Renal cortex interstitium (tissue), 15 donors: ENCODE measurements at places on chromosomes 7 and 10.

- DNase-seq = no peak
Measured at GRCh38 chr10:61828788-61829187, 72.7 kb upstream of the ARID5B start.

DNA sequence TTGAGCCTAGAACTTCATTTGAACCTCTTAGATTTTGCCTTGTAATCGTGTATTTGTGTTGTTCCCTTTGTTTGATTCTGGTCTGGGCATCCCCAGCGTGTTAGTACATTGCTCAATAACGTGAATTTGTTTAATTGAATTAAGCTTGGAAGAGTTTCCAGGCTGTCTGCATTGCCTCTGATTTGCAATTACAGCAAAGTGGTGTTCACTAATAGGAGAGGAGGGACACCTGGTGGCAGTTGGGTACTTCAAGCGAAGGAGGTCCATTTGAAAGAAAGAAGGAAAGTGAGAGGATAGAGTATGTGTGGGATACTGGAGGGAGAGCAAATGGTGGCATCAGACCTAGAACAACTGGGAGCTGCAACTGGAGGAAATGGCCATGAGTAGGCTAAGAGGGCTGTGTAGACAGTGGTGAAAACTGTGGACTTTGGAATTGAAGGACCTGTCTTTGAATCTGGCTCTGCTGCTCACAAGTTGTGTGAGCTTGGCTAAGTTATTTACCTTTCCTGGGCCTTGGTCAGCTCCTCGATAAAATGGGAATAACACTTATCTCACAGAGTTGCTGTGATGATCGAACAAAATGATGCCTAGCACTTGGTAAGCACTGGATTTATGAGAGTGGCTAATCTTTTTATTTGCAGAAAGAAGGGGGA, 15.1 kb downstream of the LSMEM1 start:
- peak; percentile 25 for DNase-seq

DNA sequence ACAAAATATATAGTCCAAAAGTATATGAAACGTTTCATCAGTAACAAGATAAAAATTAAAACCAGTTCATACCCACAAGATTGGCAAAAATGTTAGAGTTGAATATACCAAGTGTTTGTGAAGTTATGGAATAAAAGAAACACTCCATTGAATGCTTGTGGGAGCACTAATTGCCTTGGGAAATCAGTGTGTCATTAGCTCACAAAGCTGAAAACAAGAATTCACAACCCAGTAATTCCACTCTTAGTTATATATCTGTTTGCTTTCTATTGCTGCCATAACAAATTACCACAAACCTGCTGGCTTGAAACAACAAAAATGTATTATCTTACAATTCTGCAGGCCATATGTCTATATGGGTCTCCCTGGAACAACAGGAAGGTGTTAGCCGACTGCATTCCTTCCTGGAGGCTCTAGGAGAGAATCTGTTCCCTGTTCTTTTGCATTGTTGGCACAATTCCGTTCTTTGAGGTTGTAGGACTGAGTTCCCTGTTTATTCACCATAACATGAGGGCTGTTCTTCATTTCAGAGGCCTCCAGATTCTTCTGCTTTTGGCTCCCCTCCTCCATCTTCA, 45.7 kb downstream of the SEM1 start:
- DNase-seq = no peak

- DNase-seq = no peak
Measured at GRCh38 chr7:44081266-44081748, 1.0 kb downstream of the POLM start.

GRCh38 chr7:135771961-135772638, 23.5 kb upstream of the FAM180A start:
- no peak for DNase-seq

GRCh38 chr10:62394556-62395018, 20.4 kb downstream of the ZNF365 start:
- no peak for DNase-seq

GRCh38 chr10:35135861-35136260, 9.2 kb downstream of the CREM start:
- DNase-seq = no peak

GRCh38 chr10:3451516-3452172, 279.1 kb upstream of the PITRM1 start:
- no peak for DNase-seq

GRCh38 chr7:128874140-128875031, 11.7 kb downstream of the ATP6V1F start:
- no peak for DNase-seq

- DNase-seq = no peak
Measured at GRCh38 chr10:69383558-69383957, 33.2 kb downstream of the TACR2 start.

GRCh38 chr10:86646532-86646931, 7.8 kb upstream of the OPN4 start:
- no peak for DNase-seq

DNA sequence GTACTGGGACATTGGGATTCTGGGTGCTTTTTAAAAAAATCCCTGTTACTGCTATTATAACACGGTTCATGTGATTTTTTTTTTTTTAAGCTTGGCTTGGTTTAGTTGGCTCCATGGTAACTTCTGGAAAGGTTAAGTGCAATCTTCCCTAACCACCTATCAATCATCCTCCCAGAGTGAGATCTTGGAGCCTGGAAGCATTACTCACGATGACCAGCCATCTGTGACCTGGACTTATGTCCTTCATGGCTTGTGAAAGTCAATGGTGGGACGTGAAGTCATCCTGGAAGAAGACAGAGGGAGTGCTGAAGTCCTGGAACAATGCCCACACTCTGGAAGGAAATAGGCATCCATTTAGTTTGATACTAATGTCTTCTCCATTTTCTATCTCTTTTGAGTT, 135.5 kb upstream of the FRMD4A start:
- DNase-seq = no peak

- peak; percentile 8 for DNase-seq
Measured at GRCh38 chr10:57579926-57580325, 687.8 kb downstream of the IPMK start.

- peak; percentile 55 for DNase-seq
Measured at GRCh38 chr7:98802088-98802780, 67.6 kb downstream of the TMEM130 start.

DNA sequence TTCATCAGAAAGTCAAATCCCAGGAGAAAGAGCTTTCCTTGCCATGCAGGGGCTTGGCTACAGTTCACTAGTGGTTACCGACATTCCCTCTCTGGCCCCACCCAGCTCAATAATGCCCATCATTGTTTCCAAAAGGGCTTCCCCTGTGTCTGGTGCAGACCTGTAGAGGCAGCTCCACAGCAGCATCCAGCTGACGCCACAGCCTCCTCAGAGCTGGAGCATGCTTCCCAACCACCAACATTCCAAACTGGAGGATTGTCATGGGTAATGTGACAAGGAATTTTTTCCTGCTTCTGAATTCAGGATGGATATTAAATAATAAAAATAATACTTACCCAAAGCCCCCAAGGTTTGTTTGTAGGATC, 77.4 kb downstream of the ZNF365 start:
- DNase-seq = no peak

GRCh38 chr7:602341-603141, 82.9 kb upstream of the PDGFA start:
- no peak for DNase-seq

DNA sequence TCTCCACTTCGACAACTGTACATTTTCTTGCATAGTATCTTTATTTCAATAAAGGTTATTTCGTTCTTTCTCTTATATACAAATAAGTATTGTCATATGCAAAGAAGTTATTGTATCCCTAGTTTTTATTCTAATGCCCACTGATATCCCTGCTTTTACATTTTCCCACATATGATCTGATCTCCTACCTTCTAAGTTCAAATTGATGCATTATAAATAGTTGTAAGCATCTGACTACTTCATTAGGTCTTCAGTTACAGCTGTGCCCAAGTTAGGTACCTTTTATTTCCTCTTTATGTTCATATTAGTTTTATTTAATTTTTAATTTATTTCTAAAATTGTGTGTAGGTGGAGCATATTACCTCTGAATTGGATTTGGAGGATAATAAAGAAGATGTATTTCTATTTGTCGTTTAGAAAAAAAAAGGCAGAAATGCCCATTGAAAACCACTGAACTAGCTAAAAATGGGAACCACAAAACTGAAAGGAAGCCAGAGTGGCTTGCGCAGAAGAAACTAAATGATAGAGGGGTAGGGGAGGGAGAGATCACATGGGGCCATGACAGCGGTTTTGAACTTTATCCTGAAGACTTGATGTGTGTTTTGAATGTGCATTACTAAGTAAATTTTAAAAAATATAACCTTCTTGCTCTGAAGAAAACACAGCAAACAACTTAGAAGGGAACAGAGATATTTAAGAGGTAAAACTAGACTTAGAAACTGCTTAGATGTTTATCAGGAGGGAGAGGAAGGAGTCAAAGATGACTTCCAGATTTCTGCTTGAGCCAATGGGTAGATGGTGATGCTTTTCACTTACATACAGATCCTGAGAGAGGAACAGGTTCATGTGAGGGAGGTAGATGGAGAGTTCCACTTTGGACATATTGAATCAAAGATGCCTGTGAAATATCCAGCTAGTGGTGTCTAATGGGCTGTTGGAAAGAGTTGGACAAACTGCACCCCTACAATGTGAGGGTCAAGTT, 9.3 kb upstream of the ZC3HAV1L start:
- no peak for DNase-seq

DNA sequence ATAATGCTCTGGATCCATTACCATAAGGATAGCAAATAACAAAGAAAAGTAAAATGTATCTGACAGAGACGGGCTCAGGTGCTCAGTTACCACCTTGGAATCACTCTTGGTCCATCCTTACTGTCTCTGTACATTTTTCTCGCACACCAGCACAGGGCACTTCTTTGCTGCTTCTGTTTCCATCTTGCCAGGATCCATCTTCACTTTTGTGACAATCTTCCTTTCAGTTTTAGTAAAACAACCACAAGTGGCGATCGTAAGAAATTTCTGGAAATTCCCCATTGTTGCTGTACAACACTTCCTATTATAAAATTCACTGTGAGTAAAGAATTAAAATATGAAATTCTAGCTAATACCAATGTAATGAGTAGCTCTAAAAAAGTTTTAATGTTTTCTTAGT, 695.5 kb downstream of the GRM8 start:
- no peak for DNase-seq

DNA sequence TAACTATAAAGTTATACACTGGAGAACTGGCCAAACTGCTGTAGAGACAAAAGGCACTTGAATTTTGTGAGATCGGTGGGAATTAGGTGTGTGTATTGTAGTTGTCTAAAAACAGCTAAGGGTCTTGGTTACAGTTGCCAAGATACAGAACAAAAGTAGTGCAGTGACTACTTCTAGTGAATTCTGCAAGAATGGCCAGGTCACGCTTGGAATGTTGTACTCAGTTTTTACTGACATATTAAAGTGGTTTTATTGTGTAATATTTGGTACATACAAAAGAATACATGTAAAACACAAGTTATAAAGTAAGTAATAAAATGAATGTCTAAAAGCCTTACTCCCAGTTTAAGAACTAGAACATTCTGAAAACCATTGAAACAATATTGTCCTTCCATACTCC, 42.4 kb downstream of the PRPF18 start:
- DNase-seq = no peak

GRCh38 chr7:75639071-75639885, 99.5 kb downstream of the HIP1 start:
- peak; percentile 21 for DNase-seq

DNA sequence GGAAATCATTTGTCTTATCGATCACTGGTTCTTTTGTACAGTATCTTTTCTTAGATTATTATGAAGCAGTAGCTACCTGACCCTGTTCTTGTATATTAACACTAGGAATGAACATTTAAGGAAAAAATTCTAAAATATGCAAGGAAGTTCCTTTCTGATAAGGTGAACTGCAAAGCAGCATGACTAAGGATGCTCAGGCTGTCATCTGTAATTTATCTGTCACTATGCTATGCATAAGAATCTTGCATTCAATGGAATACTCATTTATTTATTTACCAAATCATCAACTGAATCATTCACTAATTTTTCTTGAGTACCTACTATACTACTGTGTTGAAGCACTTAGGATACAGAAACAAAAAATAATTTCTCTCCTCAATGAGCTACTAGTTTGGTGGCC, 5.8 kb downstream of the GSDME start:
- no peak for DNase-seq

- DNase-seq = no peak
Measured at GRCh38 chr7:150852371-150852905, at the start of gene AOC1. TSS of gene AOC1 (plus strand) at chr7:150852517. CDS start at chr7:150856471, 3,954 bp downstream.

- DNase-seq = no peak
Measured at GRCh38 chr10:125554016-125554703, 128.8 kb downstream of the TEX36 start.

GRCh38 chr10:101414034-101414433, 60.1 kb downstream of the BTRC start:
- no peak for DNase-seq

- DNase-seq = no peak
Measured at GRCh38 chr7:25835197-25835596, 316.8 kb upstream of the NFE2L3 start.

DNA sequence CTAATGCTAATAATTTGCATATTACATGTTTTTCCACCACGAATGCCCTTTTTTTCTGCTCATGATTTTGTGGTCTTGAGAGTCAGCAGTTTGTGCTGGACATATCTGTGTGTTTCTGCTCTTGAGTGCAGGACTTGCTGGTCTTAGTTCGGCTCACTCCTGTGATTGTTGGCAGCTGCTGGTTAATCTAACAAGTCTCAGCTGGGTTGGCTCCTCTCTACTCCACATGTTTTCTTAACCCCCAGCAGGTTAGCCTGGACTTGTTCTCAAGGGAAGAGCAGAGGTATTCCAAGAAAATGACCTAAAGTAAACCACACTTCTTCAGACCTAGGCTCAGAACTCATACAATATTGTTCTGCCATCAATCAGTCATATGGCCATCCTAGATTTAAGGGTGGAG, 1238.9 kb downstream of the XPNPEP1 start:
- no peak for DNase-seq

DNA sequence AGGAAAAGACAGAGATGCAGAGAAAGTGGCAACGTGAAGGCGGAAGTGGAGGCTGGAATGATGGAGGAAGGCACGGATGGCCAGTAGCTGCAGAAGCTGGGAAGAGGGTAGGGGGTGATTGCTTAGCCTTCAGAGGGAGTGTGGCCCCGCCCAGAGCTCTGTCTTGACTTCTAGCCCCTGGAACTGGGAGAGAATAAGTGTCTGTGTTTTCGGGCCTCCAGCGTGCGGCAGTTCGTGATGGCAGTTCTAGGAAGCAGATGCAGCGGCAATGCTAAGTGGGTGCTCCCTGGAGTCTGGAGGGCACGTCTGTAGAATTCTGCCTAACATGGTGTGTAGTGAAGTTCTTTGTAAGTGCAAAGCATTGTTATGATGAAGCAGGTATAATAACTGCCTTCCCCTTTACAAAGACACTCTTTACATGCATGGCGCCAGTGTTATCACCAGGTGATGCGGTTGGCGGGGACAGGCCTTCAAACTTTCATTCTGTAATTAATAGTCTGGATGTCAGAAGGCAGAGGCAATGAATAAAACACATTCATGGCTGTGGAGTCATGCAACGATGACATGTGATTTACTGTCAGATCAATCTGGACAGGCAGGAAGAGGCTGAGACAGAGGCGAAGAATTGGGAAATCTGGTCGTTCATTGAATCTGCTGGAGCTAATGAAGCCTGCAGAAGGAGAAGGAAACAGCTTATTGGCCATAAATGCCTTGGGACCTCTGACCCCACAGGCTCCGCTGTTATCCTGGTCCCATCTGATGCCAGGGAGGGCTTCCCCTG, 228.6 kb downstream of the GLRX3 start:
- no peak for DNase-seq
